ENCODE measurements at places on chromosomes 3 and 15.

DNA sequence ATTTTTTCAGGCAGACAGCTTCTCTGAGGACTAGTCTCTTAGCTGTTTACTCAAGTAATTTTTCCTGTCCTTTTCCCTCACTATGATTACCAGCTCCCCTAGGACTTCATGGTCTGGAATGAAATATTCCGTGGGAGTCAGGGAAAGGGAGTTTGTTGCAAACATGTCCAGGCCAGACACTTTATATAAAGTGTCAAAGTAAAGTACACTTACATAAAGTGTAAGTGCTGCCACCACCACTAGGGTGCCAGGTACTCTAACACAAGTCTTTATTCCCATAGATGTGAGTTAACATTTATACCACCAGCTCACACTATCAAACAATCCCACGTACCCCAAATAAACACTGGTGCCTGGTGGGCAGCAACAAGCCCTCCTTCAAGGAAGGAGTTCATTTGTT lies 179.8 kb downstream of the SNRPN start:
- DNase-seq = no peak

- DNase-seq = no peak
These were observed 157.2 kb upstream of the TPRG1 start for GRCh38 chr3:189014526-189014925.

DNA sequence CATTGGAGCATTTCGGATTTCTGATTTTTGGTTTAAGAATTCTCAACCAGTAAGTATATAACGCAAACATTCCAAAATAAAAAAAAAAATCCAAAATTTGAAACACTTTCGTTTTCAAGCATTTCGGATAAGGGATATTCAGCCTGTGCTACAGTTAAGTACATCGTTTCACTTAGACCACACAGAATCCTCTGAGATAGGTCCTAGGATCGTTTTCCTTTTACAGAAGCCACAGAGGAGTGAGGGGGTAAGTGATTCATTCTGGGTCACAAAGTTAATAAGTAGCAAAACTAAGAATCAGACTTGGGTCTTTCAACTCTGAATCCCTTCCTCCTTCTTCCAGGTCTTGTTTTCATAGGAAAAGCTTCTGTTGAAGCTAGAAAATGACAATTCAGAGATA lies 249.3 kb downstream of the BBX start:
- DNase-seq = no peak

GRCh38 chr15:38216763-38217162 lies 35.9 kb upstream of the SPRED1 start:
- no peak for DNase-seq

DNA sequence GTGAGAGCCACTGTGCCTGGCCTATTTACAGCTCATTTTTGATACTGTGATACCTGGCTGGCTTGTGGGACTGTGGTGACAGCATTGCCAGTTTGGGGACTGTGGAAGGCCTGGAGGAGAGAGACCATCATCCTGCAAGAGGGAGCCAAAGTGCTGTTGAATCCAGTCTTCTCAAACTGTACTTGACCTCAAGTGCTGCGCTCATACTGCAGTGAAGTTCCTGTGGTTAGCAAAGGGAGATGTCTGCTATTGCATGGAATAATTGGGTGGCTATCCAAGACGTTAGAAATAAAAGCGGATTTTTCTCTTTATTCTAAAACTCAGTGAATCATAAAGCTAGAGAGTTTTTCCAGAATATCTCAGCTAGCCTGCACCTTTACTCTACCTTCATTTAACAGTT lies 83.4 kb downstream of the CCK start:
- no peak for DNase-seq

DNA sequence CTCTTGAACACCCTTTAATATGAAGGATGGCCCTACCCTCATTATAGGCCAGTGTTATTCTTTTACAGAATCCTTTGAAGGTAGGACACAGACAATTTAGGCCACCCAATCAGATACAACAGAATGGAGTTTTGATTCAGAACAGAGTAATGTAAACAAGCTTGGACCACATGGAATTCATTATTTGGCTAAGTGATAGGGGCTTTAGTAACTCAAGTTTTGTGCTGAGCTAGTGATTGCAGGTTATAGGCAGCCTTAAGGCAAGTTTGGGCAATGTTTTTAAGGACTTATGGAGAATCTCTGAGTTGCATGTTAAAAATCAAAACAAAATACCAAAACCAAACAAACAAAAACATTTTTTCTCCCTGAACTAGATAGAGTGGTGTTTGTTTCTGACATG lies 312.1 kb upstream of the ROBO1 start:
- DNase-seq = no peak

DNA sequence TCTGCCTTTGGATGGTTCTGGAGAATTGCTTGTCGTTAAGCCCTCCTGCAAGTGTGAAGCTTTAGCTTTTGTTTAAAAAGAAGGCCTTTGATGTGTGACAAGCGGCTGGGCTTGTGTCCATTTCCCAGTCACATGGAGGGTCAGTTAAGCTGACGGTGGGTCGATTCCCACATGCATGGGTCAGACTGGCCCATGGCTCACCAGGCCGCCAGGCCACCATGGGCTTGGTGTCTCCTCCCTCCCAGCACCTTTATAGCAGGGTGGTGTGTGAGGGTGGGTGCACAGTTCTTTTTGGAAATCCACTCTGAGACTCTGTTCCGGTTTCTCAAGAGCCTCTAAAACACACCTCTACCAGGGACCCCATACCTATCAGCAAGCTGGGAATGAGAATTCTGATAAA lies 67.2 kb downstream of the SCN5A start:
- no peak for DNase-seq

- DNase-seq = no peak
These were observed 35.9 kb upstream of the PTPN23 start for GRCh38 chr3:47344971-47345370.

GRCh38 chr3:120171134-120171873 lies 77.1 kb upstream of the GSK3B start:
- no peak for DNase-seq

GRCh38 chr3:155970398-155970797 lies 99.9 kb downstream of the GMPS start:
- no peak for DNase-seq

DNA sequence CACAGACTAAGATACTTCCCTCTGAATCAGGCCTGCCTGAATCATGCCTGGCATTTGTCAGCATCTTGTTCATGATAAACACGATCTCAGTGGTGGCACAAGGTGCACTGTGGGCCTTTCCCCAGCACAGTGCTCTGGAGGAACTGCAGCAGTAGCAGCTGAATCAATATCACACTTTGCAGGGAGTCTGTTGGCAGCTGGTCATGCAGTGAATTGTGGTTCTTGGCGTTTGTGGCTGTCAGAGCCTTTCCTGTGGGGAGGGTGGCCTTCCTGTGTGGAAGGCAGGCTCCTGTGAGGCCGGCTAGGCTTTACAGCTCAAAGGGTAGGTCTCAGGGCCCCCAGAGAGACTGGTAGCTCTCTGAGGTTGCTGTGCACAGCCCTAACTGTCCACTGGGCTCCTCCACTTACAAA lies 54.4 kb upstream of the TLE3 start:
- DNase-seq = peak; percentile 52

GRCh38 chr3:113721636-113722035 lies 24.4 kb downstream of the NAA50 start:
- no peak for DNase-seq

DNA sequence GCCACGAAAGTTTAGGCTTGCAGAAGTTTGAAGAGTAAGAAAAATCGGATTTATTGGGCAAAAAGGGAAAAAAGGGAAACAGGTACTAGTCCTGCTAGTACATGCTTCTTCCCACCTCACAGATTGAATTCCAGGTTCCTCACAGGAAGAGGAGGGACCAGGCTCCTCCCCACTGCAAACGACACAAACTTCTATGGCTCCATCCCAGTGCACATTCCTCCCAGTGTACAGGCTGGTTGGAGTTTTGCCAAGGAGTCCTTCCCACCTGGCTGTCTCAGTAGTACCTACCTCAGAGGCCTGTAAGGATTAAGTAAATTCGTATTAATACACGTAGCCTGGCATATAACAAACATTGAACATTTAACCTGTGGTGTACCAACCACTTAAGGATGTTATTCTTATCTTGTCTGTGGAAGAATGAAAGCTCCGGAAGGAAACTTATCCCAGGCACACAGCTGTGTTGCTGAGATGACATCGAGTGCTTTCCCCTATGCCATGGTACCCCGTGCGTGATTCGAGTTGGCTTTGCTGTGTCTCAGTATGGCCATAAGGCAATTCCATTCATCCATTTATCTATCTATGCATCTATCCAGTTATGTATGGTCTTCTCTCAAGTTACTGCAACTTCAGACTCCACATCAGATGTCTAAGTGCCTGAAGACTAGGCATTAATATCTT lies 294.3 kb downstream of the LRTM1 start:
- DNase-seq = no peak

DNA sequence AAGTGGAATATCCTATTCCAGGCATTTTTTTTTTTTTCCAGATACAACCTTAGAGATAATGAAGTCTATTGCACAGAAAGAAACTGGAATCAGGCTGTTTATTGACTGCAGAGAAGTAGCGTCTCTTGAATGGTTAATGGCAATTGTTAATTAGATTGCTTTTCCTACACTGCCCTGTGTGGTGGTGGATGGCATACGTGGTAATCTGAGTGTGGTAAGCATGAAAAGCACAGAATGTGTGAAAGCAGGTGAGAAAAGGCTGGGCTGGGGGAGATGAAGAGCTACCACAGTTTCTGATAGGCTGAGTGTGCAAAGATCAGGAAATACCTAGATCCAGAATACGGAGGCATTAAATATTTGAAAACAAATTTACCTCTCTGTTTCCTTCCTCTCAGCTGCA lies 486.3 kb upstream of the TBL1XR1 start:
- no peak for DNase-seq

DNA sequence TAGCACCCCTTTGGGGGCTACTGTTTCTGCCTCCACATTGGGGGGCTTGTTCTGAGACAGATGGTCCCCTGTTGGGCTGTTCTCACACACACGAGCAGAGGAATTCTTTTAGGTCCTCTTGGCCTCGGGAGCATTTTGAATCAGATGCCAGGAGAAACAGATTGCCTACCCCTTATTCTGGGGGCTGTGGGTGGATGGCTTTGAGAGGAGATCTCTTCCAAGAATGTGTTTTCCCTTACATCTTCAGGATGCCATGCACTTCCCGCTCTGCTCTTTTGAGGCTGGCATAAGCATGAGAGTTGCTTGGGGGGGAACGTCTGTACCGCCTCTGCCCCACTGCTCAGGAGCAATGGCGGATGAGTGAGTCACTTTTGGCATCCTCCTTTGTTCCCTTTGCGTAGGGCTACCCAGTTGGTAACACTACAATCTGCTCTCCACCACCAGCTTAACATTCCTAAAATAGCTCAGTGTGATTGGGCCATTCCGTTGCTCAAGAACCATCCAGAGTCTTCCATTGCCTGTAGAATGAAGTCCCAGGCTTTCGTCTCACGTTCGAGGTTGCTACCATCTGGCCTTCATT lies 154.4 kb downstream of the RPLP1 start:
- DNase-seq = no peak

DNA sequence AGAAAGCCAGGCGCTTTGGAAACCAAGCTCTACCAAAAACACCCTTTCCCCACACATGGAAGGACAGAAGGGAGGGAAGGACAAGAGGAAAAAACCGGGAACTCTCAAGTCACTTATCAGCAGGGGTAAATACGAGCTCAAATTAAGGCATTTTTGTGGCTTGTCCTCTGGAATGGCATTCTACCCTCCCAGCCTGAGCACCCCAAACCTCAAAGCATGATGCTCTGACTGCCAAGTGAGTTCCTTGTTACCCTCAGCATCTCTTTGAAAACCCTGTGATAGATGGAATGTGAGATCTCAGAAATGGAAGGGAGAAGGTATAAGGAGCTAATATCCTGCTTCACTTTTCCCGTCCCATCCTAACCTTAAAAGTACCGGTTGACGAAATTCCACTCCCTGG lies 8.1 kb upstream of the CSPG5 start:
- DNase-seq = no peak

- no peak for DNase-seq
These were observed 76.1 kb downstream of the ISG20 start for GRCh38 chr15:88714782-88715372.

DNA sequence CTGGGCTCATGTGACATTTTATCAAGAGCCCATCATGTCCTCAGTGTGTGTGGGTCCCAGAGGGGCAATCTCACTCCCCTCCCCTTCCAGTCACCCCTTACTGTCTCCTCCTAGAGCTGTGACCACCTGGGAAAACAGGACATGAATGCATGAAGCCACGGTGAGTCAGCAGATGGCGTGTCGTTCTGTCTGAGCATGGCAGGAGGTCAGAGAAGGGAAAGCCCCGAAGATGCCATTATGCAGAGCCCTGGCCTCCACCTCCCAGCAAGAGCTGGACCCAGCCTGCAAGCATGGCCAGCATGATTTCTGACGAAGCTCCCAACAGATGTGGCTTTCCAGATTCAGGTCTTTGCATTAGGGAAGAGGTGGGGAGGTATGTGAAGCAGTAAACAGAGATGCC lies 118.5 kb downstream of the TLE3 start:
- DNase-seq = no peak

GRCh38 chr3:61778095-61778494 lies 216.7 kb downstream of the PTPRG start:
- DNase-seq = no peak

DNA sequence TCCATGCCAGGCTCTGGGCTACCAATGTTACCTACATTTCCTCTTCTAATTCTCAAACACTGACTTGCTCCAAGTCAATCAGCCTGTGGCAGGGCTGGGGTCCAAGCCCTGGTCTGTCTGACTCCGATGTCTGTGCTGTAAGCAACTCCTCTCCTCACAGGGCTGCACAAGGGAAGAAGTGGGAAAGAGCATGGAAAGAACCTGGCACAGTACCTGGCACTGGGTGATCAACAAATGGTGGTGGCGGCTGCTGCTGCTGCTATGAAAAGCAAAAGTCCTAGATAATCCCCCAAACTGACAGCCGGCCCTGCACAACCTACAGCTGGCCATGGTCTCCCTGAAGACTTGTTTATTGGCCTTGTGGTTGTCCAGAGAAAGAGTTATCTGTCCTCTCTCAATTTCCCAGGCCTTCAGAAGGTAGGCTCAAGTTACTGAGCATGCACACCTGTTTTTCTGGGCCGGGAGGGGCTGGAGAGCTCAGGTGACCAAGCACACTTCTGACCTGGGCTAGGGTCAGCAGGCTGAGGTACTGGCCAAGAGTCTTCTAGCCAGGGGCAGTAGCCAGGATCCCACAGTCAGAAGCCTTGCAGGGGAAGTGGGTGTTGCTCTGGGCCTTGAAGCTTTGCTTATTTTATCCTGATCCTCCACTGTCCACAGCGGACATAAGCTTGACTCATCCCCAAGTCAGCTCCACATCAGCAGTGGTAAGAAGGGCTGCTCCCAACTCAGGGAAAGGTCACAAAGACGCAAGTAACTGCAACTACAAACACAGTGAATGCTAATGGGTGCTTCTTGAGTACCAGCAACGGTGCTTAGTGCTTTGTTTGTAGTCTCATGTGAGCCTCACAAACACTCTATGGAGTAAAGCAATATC lies 35.3 kb upstream of the KY start:
- DNase-seq = no peak

DNA sequence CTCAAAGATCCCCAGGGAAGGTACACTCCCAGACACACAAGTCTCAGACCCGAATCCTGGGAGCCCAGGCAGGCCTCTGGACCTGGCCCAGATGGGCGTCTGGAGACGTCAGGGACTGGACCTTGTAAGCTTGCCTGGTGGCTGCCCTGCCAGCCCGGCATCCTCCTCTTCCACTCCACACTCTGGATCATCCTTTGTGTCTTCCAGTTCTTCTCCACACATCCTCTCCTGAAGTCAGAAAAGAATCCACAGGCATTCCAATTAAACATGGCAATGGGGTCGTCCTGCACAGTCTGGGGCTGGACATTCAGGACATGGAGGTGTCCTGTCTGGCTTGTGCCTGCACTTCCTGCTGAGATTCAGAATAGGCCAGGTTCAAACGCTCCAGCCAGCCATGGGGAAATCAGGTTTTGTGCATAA lies 208.8 kb upstream of the IGF1R start:
- no peak for DNase-seq
